ENCODE measurements at places on chromosomes 4 and X. TPM values are rescaled to one million over a fixed set of nuclear protein-coding genes. Genes with fewer than 3 reads are reported as not detected.

- no peak for DNase-seq
These were observed 174.0 kb upstream of the PRPS2 start for GRCh38 chrX:12617241-12617640.

DNA sequence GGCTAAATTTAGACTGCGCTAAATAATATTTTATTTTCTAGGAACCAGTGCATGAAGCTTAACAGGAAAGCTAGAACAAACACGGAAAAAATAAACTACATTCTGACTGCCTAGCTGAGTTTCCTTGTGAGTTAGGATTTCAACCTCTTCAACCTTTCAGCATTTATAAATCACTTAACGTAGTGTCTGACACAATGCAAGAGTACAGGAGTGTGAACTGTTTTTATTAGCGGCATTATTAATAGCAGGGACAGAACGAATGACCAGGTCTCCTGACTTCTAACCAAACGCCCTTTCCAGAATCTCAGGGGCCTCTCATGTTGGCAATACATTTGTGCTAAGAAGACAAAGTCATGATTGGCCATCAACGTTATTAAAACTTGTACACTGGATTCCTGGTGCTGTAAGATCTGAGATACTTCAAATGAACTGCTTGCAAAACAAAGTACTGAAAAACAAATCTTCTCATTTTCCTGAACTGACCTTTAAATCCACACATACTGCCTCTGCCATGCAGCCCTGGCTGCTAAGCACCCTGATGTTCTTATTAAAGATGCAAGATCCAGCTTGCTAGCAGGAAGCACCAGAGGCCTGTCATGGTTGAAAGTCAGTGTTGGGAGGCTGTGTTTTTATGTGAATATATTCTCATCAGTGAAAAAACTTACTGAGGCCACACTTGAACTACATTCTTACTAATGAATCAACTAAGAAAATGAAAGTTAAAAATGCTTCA lies 380.4 kb upstream of the CPEB2 start:
- DNase-seq = peak; percentile 1

The FOXR2 gene
- polyA plus RNA-seq = not detected

GRCh38 chr4:140937866-140938265 lies 181.7 kb upstream of the TBC1D9 start:
- no peak for DNase-seq

GRCh38 chr4:4455210-4455865 lies 68.4 kb downstream of the NSG1 start:
- DNase-seq = no peak

The MCF2 gene
- polyA plus RNA-seq = 1.3 TPM

- DNase-seq = no peak
These were observed 11.0 kb upstream of the IL3RA start for GRCh38 chrX:1325515-1326116.

DNA sequence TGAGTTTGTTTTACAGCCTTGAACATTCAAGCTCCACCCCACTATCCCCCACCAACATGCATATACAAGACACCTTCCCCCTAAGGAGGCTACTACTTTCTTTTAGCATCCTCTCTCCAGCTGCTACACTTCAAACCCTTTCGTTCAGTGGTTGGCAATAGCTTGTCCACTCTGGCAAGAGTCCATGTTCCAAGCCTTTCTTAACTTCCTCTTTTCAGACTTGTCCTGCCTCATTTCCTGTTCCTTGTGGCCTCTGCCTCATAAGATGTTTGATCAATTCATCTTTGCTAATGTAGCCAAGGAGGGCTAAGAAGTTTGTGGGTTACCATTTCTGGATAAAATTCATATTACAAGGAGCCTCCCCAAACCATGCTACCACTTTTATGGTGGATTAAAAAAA lies 20.8 kb upstream of the ZCCHC12 start:
- DNase-seq = no peak

The GLUD2 gene
- polyA plus RNA-seq = 5.6 TPM

DNA sequence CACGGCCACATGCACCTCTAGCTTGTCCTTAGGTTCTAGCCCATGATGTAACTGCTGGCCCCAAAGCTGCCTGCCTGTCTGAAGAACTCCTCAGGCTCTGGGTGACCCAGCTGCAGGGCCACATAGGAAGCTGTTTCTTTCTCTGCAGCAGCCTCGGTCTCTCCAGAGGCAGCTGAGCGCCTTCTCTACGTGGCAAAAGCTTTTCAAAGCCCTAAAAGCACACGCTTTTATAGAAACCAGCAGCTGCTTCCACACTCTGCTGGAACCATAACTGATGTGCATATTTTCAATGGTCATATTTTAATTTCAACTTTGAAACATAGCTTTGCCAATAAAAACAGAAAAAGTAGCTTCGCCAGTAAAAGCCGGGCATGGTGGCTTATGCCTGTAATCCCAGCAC lies 37.4 kb downstream of the FAM53A start:
- DNase-seq = no peak

- DNase-seq = no peak
These were observed 7.8 kb downstream of the GUCY1B1 start for GRCh38 chr4:155766622-155767021.

- no peak for DNase-seq
These were observed 7.2 kb downstream of the TCEAL3 start for GRCh38 chrX:103614999-103615398.

DNA sequence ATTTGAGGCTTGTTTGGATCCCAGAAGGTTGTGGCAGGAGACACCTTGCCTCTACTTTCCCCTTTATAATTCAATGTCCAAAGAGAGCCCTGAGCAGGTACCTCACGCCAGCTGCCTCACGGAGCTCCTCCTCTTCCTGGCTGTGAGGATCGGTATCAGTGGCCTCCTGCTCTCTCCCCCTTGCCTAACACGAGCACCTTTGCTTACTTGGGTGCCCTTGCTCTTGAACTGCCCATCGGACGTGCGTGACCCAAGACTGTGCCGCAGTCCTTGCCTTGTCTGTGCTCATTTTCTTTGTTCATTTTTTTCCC lies 27.8 kb upstream of the MSANTD1 start:
- DNase-seq = no peak

DNA sequence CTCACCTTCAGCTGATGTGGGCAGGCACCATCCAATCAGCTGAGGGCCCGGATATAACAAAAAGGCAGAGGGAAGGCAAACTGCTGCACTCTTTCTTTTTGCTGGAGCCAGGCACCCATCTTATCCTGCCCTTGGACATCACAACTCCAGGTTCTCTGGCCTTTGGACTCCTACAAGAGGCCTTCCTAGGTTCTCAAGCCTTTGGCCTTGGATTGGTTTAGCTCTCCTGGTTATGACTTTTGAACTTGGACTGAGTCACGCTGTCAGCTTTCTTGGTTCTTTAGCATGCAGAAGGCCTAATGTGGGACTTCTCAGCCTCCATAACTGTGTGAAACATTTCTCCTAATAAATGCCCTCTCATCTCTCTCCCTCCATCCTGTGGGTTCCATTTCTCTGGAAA lies 23.0 kb upstream of the N4BP2 start:
- DNase-seq = no peak

DNA sequence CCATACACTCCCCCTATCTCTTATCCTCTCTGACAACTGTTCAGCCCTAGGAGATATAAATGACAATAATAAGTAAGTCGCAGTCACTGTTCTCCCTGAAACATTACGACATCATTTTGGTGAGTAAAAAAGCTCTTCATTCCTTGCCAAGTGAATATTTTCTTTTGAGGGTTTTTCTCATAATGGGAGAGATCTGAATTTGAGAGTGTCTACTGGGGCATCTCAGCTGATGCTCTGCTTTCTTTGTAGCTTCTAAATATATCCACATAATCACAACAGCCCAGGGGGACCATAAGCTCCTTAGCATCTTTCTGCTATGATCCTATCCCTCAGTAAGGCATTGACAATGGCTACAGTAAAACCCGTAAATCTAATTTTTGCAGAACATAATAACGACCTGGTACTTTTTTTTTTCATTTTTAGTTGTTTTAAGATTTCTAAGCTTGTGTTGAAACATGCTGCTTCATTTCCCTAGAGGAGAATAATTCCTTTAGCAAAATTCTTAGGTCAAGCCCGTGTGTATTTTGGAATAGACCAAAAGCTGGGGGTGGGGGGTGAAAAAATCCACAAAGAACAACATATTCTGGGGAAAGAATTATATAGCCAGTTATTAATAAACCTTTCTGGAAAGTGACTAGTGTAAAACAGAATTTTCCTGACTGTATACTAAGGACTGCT lies 78.1 kb upstream of the GPM6B start:
- DNase-seq = no peak

The IL13RA1 gene
- 58.9 TPM for polyA plus RNA-seq

- no peak for DNase-seq
These were observed 135.9 kb downstream of the CPE start for GRCh38 chr4:165514739-165515138.

The GSPT2 gene
- 21.2 TPM for polyA plus RNA-seq

The GPRASP3 gene
- polyA plus RNA-seq = 20.8 TPM

The EGF gene
- 3.6 TPM for polyA plus RNA-seq

The UGT2B17 gene
- polyA plus RNA-seq = 0.15 TPM

DNA sequence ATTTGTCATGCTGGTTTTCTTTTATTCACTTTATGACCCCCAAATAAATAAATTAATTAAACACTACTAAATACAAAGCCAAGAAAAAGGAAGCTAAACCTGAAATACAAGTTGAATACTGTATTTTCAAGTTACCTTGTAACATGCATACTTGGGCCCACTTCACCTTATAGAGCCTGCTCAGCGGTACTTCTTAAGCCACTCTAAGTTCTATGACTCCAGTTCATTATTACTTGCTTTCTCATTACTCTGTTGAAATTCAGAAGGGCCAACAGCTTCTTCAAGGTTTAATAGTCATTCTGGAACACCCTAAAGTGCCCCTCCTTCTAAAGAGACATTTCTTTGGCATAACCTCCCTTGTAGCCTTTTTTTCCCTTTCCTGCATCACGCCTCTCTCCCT lies 844.5 kb downstream of the RPA4 start:
- DNase-seq = no peak

GRCh38 chrX:17990532-17990931 lies 129.4 kb upstream of the RAI2 start:
- DNase-seq = no peak

- DNase-seq = peak; percentile 75
These were observed at the start of gene TET2 for GRCh38 chr4:105146276-105147015. TSS of gene TET2 (plus strand) at chr4:105146876. CDS start at chr4:105233943, 87,067 bp downstream.

DNA sequence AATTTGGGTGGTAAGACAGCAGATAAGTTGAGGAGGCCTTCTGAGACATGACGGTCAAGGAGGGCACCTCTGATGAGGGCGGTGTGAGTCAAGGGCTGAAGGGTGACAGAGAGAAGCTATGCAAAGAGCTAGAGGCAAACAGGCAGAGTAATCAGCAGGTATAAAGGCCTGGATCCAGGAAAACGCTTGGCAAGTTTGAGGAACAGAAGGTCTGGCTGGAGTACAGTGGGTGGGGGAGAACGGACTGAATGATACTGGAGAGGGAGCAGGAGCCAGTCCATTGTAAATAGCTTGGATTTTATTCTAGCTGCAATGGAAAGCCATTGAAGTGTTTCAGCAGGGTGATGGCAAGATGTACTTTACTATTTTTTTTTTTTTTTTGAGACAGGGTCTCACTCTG lies 39.3 kb downstream of the RAB33B start:
- DNase-seq = no peak

DNA sequence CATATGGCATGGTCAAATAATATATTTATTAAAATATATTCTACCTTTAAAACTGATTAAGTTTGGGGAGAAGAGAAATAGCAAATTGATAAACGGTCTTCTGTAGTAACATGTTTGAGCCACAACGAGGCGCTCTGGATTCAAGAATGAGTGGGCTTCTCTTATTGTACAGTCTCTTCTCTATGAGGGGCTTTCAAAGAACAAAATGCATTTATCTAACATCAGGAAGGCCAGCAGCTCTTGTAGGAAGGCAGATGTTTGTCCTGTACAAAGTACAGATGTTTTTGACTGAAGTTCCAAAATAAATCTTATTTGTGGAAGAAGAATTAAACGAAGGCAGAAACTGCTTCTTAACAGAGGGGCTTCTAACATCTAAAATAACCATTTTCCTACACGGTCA lies 153.6 kb downstream of the RASL11B start:
- DNase-seq = peak; percentile 60

GRCh38 chr4:172740434-172740833 lies 428.2 kb upstream of the GALNT7 start:
- no peak for DNase-seq

DNA sequence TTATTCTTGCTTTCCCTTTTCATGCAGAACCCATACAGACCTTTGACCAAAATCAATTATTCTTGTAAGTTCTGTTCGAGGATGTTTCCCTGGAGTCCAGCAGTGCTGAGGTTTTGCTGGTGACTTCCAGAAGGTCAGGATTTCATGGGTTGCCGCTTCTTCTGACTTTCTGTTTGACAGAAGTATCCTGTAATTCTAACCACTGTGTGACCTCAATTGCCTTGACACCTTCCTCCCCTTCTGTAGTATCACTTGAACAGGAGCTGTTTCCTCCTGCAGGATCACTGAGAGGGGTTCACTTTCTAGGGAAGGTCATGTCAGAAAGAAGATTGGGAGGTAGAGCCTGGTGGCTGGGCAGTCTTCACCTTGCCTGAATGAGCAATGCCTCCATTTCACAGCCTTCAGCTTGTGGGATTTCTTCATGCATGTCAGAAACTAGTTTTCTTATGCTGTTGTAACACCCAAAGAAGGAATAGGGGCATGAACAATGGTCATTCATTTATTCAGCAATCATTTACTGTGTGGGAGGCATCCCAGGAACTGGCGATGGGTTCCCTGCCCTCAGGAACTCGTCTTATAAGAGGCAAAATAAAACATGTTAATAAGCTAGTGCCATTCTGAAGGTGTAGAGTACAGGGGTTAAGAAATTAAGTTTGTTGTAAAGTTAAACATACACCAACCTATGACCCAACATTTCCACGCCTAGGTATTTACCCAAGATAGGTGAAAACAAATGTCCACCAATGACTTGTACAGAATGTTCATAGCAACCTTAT lies 205.9 kb downstream of the SOWAHB start:
- peak; percentile 55 for DNase-seq

DNA sequence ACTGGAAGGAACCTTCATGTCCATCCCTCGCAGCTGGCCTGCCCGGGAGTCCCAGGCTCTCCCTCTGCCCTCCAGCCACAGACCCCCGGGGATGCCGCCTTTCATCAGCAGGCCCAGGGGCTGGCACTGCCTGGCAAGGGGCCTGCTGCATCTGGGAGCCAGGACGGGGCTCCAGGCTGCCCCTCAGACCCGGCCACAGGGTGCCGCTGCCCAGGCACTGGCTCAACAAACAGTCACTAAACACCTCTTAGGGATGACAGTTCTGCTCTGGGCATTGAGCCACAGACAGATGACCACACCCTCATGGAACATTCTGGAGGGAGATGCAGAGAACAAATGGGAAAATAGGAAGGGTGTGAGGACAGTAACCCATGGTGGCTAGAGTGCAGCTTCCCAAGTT lies 109.3 kb downstream of the HMX1 start:
- no peak for DNase-seq

- no peak for DNase-seq
These were observed 5.0 kb downstream of the ARFIP1 start for GRCh38 chr4:152784490-152785350.

- no peak for DNase-seq
These were observed 2.9 kb upstream of the CSTF2 start for GRCh38 chrX:100817340-100817739.

The AFF2 gene
- 6.5 TPM for polyA plus RNA-seq

DNA sequence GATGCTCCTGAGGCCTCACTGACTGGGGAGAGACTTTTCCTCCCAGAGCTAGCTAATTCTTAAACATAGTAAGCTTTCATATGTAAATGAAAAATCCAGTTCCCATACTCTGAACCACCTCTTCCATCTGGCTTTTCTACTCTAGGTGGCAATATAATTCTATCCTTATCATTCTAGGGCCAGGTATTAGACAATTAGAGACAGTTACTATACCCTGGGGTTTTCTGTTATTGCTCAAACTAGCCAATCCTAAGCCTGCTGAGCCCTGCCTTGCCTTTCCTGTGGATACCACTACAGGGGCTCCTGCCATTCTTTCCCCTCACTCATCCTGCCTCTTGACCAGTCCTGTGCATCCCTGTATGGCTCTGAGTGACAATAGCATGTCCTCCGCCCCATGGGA lies 552.0 kb downstream of the STIM2 start:
- DNase-seq = no peak
